B cell (primary cell): ENCODE measurements at places on chromosomes 5 and 9. TPM values are rescaled to one million over a fixed set of nuclear protein-coding genes. Genes with fewer than 3 reads are reported as not detected.

The TAF11L7 gene
- not detected in 2 replicates for total RNA-seq

The HTR4 gene
- not detected in 2 replicates for total RNA-seq

The KLHL9 gene
- 17.5 and 17.6 TPM in 2 replicates for total RNA-seq

The CDO1 gene
- not detected in 2 replicates for total RNA-seq

The ACSL6 gene
- total RNA-seq, result 0.62 TPM in 1 of 2 replicates, not detected in the other

The INSL4 gene
- not detected in 2 replicates for total RNA-seq

The CFAP157 gene
- total RNA-seq, result not detected in 2 replicates

The FKTN gene
- total RNA-seq, result 16.2 and 18.3 TPM in 2 replicates

The PLEKHG4B gene
- total RNA-seq, result 0.10 TPM in 1 of 2 replicates, not detected in the other

The SGCD gene
- total RNA-seq, result not detected in 2 replicates

The ZFP2 gene
- total RNA-seq, result 1.8 and 2.2 TPM in 2 replicates

The MARVELD2 gene
- total RNA-seq, result 0.94 and 1.7 TPM in 2 replicates

The CCL21 gene
- total RNA-seq, result not detected in 2 replicates

GRCh38 chr9:105693435-105694189, 729 bp upstream of the TMEM38B start:
- no peak for DNase-seq

DNA sequence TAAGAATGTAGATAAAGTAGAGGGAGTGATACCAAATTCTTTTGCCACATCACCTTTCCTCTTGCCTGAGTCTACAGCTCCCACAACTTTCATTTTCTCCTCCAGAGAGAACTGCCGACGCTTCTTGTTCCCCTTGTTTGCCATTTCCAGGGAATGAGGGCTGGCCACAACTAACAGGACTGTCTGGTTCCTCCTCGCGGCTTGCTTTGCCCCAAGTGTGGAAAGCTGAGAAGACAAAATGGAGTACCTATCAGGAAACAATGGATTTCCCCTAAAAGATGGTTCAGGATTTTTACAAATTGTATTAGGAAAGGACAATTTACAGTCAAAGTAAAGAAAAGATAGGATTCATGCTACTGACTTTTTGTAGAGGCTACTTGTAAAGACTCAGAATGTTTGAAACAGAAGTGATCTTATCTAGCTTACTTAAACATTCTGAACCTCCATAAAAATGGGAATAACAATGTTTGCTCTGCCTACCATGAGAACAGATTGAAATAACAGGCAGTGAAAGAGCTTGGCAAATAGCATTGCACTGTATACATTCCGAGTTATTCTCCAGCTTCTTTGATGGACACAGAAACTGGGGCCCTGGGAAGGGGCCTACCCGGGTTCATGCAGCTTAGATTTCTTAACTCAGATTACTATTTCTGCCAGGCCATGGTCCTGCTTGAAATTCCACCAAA, 4.1 kb downstream of the TIGD6 start:
- DNase-seq, result no peak

- DNase-seq, result no peak
Measured at GRCh38 chr9:87714819-87715218, 11.1 kb upstream of the CTSL start.

DNA sequence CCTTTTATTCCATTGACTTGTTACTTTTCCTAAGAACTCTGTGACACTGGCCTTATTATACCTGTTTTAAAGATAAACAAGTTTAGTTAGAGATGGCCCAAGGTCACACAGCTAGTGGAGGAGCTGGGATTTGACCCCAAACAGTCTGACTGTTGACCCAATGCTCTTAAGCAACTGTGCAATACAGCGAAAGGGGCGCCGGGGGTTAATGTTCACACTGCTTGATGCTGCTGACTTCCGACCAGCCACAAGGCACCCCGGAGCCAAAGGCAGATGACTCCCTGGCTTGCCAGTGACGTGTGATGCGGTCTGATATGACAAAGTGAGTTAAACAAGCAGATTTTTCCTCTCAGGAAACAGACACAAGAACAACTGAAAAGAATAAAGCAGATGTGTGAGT, 23.9 kb downstream of the PIK3R1 start:
- DNase-seq, result peak; percentile 85

DNA sequence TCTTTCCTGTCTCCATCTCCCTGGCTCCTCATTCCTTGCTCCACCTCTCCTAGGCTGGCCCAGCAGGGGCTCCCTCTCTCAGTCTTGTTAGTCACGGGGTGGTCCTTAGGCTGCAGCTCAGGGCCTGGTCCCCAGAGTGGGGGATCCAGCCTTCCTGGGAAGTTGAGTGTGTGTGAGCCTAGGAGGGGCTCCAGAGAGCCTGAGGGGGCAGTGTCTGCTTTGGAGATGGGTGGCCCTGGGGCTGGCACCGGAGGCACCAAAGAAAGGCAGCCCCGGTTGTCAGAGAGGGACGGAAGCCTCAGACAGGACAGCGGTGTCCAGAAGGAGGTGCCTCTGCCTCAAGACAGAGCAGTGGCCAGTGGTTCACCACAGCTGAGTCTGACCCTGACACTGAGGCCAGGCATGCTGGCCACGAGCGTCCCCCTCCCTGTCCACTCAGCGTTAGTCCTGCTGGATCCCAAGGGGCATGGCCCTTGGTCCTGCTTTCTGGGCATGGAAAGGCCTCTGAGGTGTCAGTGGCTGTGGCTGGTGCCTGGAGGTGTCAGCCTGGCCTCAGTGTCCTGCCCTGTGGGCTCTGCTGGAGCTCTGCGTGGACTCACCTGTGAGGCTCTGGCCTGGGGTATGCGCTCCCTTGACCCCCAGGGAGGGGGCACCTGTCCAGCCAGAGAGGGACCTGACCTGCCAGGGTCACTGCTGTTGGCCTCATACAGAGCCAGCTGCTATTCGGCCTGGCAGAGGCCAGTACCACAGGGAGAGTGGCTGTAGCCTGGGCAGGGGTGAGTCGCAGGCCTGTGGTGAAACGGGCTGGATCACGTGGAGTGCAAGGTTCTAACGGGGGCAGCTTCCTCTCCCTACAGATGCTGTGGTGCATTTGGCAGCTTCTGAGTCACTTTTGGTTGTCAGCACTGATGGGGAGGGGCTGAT, 130.6 kb downstream of the CACNA1B start:
- DNase-seq, result no peak

- DNase-seq, result no peak
Measured at GRCh38 chr9:126166291-126166690, 160.3 kb upstream of the MVB12B start.

DNA sequence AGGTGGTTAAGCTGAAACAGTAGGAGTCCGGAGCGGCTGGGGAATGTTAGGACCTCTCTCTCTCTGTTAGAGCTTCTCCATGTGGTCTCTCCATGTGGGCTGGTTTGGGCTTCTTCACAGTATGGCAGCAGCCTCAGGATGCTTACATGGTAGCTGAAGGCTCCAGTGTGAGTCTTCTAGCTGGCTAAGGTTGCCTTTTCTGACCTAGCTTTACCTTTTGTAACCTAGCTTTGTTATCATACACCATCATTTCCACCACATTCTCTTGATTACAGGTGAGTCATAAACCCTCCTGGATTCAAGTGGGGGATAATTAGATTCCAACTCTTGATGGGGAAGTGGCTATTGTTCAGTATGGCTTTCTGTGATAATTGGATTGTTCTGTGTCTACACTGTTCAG, 98.5 kb downstream of the MTREX start:
- no peak for DNase-seq

DNA sequence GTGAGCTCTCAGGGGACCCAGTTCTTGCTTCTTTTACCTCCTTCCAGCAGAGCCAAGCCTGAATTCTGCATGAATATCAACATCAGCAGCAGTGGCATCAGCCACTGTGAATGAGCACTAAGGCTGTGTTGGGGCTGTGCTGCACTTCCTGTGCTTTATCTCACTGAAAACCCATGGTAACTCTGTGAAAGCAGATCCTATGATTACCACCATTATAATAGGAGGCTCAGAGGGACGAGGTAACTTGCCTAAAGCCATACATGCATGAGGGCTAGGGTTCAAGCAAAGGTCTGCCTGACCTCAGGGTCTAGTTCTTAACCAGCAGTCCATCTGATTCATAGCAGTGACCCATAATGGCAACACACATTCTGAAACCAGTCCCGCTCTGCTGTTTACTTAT, 60.5 kb upstream of the RAPGEF1 start:
- no peak for DNase-seq

DNA sequence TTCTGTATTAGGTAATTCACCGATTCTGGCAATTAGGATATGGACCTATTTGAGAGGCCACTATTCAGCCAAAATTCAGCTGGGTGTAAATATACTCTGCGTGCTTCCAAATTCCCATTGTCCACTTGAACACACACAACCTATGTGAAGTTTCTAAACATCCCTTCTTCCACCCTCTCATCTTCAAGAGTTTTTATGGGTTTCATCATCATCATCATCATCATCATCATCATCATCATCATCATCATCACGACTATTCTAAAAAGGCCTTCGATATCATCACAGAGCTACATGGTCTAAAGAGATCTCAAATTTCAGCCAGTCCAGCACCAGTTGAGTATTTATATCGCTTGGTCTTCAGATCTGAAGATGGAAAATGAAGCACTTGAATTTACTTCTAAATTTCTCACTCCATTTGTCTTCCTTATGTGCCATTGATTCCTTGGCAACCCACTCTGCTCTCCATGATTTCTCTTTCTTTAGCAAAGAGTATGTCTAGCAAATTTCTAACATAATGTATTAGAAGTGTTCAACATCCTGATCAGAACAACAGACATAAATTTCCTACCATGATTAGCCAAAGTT, 49.2 kb upstream of the HMHB1 start:
- no peak for DNase-seq

GRCh38 chr5:61788548-61788947, 456.5 kb downstream of the ZSWIM6 start:
- DNase-seq, result no peak

DNA sequence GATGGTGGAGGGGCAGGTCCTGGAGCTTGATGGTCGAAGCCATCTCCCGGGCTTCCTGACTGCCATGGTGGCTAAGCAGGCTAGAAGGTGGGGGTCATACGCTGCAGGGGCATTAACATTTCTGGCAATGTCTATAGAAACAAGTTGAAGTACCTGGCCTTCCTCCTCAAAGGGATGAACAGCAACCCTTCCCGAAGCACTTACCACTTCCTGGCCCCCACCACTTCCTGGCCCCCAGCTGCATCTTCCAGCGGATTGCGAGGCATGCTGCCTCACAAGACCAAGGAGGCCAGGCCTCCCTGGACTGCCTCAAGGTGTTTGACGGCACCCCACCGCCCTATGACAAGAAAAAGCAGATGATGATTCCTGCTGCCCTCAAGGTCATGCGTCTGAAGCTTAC, 97.0 kb upstream of the MOCS2 start:
- DNase-seq, result no peak

DNA sequence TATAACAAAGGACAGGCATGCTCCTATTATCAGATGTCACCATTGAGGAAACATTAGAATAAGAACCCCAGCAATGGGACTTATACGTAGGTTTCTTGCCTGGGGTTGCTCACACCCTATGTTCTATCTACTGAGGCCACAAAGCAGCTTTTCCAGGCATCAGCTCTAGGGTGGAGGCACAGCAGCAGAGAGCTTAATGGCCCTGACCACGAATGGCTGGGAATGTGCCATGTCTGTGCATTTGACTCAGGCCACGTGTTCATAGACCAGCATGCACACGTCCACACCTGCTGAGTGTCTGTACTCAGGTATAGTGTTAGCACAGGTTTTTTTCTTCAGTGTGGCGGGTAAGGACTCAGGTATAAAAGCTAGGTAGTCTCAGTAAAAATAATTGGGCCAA, 129.4 kb downstream of the AOPEP start:
- DNase-seq, result no peak

- DNase-seq, result no peak
Measured at GRCh38 chr9:137380171-137380570, 42.8 kb downstream of the EXD3 start.

- no peak for DNase-seq
Measured at GRCh38 chr5:41559184-41559583, 48.8 kb upstream of the PLCXD3 start.

- no peak for DNase-seq
Measured at GRCh38 chr5:155193029-155193428, 179.5 kb downstream of the KIF4B start.

DNA sequence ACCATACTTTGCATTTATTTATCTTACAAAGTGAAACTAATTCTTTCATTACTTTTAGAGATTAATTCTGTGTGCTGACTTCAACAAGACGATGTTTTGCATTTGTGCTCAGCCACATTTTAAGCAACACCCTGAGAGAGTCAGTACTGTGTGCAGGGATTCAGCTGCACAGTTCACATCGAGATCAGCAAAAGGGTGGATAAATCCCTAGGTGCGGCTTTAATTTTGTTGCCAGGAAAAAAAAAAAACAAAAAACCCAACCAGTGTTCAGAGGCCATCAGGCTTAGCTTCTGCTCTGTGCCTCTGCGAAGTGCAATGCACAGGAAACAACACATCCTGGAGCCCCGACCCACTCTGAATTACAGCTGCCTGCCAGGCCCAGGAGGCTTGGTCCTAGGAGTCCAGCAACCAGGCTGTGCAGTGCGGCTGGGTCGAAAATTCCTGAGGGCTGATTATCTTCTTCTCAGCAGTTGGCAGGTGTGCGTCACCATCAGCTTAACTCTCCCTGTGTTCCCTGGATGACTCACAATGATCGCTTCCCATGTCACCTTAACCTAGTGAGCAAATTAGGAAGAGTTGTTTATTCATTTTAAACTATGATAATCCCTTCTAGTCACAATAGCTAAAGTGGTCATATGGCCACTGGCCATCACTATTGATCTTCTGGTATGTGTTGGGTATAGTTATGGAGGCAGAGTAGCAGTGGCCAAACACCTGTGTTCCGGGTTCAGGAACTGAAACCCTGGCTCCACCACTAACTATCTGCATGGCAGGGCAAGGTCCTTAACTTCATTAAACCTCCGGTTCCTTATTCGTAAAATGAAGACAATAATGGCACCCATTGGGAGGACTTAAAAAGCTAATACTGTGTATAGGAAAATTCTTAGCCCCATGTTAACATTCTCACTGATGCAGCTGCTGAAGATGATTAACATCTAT, 31.2 kb upstream of the NDUFB6 start:
- peak; percentile 37 for DNase-seq

- DNase-seq, result no peak
Measured at GRCh38 chr5:91493086-91493485, 110.0 kb upstream of the ARRDC3 start.

DNA sequence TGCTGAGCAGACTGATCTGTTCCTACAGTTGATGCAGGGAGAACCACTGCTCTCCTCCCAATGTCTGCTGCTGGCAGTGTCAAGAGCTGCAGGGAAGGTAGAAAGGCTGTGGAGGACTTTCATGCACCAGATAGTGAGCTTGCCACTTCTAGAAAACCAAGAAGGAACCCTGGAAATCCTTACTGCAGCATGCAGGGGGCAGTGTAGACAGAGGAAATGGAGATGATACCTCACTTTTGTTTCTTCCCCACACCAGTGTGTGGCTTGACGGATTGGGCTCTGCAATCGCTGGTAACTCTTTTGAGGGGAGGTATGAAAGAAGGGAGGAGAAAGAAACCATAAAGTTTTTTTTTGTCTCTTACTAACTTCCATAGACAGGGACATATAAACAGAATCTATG, 480.7 kb downstream of the DMAC1 start:
- DNase-seq, result no peak

GRCh38 chr5:43903129-43903528, 300.1 kb downstream of the NNT start:
- no peak for DNase-seq

- DNase-seq, result no peak
Measured at GRCh38 chr9:127528422-127529251, 77.3 kb downstream of the LRSAM1 start.
